ENCODE measurements at places on chromosomes 6 and 20.

DNA sequence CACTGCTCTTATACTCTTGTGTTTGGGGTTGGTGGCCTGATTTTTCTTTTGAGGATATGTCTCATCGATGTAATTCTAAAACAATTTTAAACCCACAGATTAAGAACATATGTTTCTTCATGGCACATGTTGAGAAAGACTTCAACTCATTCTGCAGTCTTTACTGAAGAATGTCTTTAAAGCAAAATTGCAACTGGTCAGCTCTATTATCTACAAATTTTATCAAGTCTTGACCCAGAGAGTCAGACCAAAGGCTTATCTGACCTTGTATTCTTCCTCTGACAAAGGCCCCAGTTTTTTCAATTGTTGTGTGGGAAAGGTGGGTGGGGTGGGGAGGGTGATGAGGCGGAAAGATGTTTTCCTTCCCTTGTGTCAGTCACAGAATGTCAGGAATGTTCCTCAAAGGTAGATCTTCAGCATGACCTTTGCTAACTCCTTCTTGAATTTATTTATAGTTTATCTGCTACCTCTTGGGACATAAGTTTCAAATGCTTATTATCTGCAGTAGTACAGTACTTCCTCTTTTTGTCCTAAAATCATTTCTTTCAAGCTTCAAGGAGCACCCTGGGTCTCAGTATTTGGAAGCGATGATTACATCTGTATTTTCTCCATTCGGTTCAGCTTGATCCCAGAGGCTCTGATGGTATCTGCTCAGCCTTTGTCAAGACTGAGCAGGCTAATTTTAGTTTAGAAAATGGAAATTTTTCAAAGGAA lies 63.2 kb upstream of the TIAM2 start:
- no peak for DNase-seq

GRCh38 chr20:62984666-62985443 lies 21.9 kb downstream of the BHLHE23 start:
- DNase-seq, result no peak

DNA sequence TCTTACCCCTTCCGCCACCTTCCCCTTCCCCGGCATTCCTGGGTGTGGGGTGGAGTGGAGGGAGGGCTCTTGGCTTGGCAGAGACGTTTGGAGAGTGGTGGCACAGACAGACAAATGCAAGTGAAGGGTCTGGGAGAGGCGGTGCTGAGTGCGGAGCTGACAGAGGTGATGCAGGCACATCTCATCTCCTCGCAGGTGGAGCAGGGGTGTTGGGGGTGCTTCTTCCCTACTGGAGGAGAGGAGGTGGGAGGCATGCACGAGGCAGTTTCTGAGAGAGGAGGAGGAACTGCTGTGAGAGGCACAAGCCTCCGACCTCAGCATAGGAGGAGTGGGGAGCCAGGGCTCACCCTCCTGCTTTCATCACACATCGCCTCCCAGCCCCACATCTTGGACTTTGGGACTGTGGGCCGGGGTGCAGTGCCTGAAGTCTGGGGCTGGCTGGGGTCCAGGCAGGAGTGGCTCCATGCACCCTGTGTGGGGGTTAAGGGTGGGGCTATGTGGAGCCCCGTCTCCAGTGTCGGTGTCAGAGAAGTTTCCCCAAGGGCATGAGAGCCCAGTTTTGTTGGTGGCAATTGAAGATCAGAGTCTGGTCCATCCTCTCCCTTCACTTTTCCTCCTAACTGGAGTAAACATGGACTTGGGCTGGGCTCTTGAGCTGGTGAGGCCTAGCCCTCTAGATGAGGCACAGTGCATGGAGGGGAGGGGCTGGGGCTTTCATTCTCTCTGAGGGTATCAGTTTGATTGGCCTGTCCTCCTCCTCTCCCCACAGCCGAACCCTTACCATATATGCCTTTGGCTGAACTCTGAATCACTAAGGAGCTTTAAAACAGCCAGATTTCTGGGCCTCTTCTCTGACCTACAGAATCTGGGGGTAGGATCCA lies 20.2 kb upstream of the SLC22A7 start:
- DNase-seq, result no peak

- DNase-seq, result no peak
Measured at GRCh38 chr6:26607434-26608230, 10.9 kb downstream of the ABT1 start.

GRCh38 chr6:130152908-130153510 lies 69.7 kb downstream of the SAMD3 start:
- DNase-seq, result no peak

Measured in T-helper 9 cell (primary cell).